Colonic mucosa (tissue), 4 donors: ENCODE measurements at places on chromosomes 7 and 10. TPM values are rescaled to one million over a fixed set of nuclear protein-coding genes. Genes with fewer than 3 reads are reported as not detected.

DNA sequence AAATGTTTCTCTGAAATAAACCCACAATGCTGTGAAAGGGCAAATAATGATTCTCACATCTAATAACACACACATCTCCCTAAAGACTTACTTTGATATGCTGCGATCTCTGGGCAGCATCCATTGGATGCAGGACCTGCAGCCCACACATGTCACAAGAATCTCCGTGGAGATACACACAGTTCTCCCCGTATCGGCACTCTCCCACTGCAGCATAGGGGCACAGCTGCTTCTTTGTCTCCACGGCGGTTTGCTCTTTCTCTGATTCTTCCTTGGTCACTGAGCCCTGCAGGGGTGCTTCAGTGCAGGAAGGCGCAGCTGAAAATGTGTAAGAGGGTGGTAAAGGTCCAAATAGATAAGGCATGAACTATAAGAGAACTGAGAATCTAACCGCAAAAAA is 20.4 kb downstream of the MKRN1 start:
- no peak for DNase-seq

DNA sequence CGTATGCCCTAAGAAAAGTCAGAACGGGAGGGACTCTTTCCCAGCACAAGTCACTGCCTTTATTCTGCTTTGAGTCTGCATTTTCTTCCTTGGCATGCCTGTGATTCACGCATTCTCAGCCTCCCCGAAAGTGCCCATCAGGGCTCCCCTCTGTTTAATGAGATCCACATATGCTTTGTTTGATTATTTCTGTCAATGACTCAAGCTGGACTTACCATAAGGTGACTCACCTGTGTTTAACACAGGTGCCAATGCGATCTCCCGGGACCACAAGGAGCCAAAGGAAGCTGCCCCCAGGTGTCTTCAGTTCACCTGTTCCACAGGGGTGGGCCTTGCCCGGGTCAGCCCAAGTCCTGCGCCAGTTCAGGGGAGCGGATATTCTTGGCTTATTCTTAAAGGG is 386.0 kb upstream of the SHH start:
- no peak for DNase-seq

PLXNA4 gene
- 0.15 TPM for total RNA-seq

STK31 gene
- total RNA-seq = 0.96 TPM

GRCh38 chr7:151850491-151851124 is 26.3 kb downstream of the PRKAG2 start:
- DNase-seq = no peak

CLDN12 gene
- 65.6 TPM for total RNA-seq

DNA sequence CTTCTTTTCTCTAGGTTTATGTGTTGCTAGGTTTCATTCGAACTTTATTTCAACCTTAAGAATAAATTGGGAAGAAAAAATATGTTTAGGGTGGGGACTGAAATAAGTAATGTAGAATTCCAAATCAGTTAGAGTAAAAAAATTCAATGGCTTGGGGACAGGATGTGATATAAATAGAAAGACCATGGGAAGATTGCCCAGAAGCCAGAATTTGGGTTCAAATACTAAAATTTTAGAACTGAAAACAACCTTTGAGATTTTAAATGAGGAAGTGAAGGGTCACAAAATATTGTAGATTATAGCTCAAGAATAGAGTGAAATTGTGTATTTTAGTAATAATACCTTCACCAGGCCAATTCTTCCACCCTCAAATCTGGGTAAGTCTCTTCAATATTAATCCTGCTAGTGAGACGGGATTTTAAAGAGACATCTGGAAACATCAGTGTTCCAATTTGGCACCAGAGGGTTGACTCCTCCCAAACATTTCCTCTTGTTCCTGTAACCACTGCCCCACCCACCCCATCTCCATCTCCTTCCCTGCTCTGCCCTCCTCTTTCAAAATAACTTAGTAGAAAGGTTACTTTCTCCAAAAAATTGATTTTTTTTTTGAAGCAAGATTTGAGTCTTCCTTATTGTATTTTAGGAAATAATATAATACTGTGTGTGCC is 51.3 kb upstream of the FAM3C start:
- DNase-seq = no peak

- DNase-seq = no peak
Measured at GRCh38 chr10:129809431-129809830, 154.6 kb downstream of the EBF3 start.

GRCh38 chr10:75029857-75030256 is 81.6 kb upstream of the SAMD8 start:
- no peak for DNase-seq

GRCh38 chr10:17993361-17993760 is 41.6 kb downstream of the SLC39A12 start:
- no peak for DNase-seq

DNA sequence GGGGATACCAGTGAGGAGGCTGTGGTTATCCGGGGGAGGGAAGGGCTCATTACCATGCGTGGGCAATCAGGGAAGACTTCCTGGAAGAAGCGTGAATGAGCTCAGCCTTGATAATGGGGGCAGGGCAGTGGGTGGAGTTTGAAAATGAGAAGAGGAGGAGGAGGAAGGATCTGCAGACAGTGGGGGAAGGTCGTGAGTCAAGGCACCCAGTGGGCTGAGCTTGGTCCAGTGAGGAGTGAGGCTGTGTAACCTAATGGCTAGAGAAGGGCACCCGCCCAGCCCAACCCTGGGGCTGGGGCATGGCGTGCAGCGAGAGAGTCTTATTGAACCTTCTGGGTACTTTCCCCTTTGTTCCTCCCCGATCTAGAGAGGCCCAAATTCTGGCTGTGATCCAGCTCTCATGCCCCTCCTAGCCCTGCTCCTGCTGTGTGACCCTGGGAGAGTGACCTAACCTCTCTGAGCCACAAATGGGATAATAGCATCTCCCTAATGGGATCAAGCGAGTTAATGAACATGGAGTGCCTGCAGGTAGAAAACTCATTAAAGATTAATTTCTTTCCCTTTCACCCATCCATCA is 31.5 kb downstream of the CLIP2 start:
- DNase-seq = peak; percentile 52

DNA sequence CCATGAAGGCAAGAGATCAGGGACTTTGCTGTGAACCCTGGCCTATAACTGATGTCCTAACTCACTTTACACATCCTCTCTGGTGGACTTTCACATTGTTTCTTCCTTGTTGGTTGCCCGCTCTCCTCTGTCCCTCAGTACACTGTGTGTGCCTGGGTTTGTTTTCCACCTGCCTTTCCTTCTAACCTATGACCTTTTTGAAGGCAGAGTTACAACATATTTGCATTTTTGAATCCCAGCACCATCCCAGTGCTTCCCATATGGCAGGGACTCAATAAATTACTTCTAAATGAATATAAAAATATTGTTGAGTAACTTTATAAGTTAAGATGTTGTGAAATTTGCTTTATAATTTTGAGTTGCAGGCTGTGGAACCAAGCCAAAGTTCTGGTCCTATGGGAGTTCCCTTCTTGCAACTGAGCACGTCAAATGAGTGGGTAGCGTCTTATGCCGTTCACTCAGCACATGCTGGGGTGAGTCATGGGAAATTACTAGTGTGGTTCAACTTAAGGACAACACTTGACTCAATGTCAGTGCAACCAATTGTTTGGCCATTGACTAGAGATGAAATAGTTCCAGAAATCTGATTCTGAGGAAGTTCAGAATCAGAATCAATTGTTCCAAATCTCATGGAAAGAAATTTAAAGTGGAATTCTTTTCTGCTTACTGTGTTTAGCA is 250.9 kb downstream of the TWIST1 start:
- DNase-seq = peak; percentile 34

GRCh38 chr7:99622596-99622995 is 5.8 kb downstream of the ZSCAN25 start:
- DNase-seq = no peak

- DNase-seq = peak; percentile 35
Measured at GRCh38 chr10:34213193-34213804, 601.8 kb downstream of the PARD3 start.

- DNase-seq = peak; percentile 92
Measured at GRCh38 chr10:130190055-130190736, 54.0 kb downstream of the GLRX3 start.

BET1 gene
- total RNA-seq = 22.2 TPM

- no peak for DNase-seq
Measured at GRCh38 chr10:72904806-72905205, 11.3 kb downstream of the OIT3 start.

THSD7A gene
- total RNA-seq = 2.3 TPM

- DNase-seq = no peak
Measured at GRCh38 chr10:51590818-51591217, 108.6 kb downstream of the CSTF2T start.

FKBP6 gene
- not detected for total RNA-seq

RTKN2 gene
- total RNA-seq = 7.4 TPM
